ENCODE measurements at places on chromosomes 13 and 19.

GRCh38 chr19:32879741-32880140, 10.2 kb upstream of the SLC7A9 start:
- no peak for DNase-seq

GRCh38 chr19:37845932-37846331, 60.5 kb downstream of the WDR87 start:
- DNase-seq: no peak

GRCh38 chr19:48122421-48122820, 11.8 kb upstream of the PLA2G4C start:
- no peak for DNase-seq

- DNase-seq: peak; percentile 71
Measured at GRCh38 chr13:38350114-38350617, 515 bp downstream of the UFM1 start.

DNA sequence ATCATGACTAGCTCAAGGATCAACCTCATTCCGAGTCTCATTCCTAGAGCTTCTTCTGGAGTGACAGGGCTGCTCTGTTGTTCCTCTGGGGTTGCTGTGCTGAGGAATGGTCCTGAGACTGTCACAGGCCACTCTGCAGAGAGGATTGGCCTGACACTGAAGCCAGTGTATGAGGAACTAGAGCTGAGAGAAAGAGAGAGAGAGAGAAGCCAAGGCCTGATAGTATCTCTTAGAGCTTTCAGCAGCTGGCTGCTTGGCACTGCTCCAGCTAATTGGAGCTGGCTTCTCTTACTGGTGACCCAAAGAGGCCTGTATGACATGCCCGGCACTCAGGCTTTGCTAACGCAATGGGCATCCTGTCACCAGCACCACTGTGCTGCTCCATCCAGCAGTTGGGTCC, 73.4 kb upstream of the FLT1 start:
- peak; percentile 58 for DNase-seq

DNA sequence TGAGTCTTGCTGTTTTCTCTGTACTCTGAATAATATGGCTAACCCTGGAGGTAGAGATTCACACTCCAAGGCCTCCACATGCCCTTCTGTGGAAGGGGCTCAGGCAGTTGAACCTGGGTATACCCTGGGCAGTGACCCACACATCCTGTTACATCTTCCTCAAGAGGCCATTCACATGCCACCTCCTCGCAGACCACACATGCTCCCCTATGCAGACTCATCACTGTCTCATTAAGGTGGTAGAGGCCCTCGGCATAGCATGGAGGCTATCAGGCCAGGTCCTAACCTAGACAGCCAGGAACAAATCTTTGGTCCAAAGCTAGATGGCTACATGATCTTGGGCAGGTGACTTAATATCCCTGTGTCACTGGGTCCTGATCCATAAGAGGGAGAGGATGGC, 363.9 kb upstream of the ZNF507 start:
- DNase-seq: no peak

DNA sequence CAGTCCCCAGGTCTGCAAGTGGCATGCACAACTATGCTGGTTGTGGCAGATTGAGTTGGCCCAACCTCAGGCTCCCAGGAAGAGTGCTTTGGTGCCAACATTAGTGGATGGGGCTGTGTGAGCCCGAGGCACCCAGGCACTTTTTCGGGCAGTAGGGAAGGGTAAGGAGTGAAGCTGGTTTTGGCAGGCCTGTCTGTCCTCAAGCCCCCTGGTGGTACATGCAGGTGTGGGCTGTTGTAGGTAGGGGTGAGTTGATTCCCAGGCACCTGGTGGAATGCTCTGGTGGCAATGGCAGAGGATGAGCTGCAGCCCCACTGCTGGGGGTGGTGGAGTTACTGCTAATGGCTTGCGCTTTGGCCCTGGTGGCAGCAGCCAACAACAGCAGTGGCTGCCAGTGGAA, 723.7 kb upstream of the SLITRK1 start:
- DNase-seq: no peak

- no peak for DNase-seq
Measured at GRCh38 chr19:49544154-49544553, 16.4 kb downstream of the RCN3 start.

- no peak for DNase-seq
Measured at GRCh38 chr19:39553082-39553652, 13.2 kb upstream of the EID2 start.

DNA sequence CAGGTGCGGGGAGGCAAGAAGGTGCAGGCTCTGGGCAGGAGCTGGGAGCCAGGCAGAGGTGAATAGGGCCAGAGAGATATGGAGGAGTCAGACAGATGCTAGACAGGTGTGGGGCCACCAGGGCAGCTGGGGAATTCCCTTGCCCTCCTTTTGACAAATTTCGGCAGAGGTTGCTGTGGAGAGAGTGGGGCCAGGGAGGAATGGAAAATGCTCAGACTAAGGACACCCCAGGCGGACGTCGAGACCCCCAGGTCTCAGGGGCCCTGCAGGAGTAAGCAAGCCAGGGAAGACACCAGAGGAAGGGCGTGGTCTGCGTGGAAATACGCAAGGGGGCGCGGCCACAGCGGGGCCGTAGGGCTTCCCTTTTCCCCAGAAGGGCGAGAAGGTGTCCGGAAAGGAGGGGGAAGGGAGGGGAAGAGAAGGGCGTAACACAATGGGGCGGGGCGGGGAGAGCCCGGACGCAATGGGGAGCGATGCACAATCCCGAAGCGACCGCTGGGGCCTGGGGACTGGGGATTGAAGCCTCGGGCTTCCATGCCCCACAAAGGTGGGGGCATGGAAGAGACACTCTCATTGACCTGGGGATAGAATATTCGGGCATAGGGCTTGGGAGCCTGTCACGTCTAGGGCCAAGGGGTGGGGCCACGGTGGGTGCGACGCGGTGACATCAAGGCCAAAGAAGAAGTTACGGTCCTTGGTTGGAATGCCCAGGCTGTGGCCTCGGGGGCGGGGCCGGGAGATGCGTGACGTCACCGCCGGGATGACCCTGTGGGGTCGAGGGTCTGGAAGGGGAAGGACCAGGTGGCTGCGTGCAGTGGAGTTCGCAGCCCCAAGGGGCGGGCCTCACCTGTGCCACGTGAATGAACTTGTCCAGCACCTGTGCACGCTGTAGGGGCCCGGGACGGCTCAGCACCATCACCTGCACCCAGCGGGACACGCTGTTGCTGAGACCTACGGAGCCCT, 8.2 kb downstream of the RASGRP4 start:
- DNase-seq: no peak

- DNase-seq: no peak
Measured at GRCh38 chr13:45537516-45537915, 72.8 kb downstream of the COG3 start.

GRCh38 chr13:113742000-113742441, 17.0 kb upstream of the TMEM255B start:
- DNase-seq: peak; percentile 12

- DNase-seq: no peak
Measured at GRCh38 chr19:8640402-8641004, 10.1 kb downstream of the NFILZ start.

DNA sequence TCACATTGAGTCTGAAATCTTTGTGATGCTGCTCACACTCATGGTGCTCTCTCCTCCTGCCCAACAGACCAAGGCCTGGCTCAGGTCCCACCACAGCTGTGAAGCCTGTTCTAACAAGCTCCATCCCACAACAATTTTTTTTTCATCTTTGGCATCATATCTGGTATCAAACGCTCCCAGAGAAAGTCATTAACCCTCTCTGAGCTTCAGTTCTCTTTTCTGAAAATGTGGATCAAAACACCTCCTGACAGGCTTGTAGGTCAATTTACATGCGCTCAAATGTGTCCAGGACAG, 224.4 kb downstream of the LACC1 start:
- peak; percentile 47 for DNase-seq

GRCh38 chr19:49718991-49719390, 28.1 kb downstream of the CPT1C start:
- DNase-seq: no peak

GRCh38 chr19:40778706-40779284, 748 bp downstream of the RAB4B start:
- no peak for DNase-seq

GRCh38 chr19:23070353-23071146, 46.3 kb upstream of the ZNF730 start:
- DNase-seq: peak; percentile 62

- no peak for DNase-seq
Measured at GRCh38 chr19:5512715-5513114, 55.0 kb downstream of the TINCR start.

- DNase-seq: peak; percentile 75
Measured at GRCh38 chr13:109816808-109817203, 30.4 kb upstream of the IRS2 start.

- peak; percentile 17 for DNase-seq
Measured at GRCh38 chr13:71866335-71867130, 471 bp downstream of the DACH1 start.

DNA sequence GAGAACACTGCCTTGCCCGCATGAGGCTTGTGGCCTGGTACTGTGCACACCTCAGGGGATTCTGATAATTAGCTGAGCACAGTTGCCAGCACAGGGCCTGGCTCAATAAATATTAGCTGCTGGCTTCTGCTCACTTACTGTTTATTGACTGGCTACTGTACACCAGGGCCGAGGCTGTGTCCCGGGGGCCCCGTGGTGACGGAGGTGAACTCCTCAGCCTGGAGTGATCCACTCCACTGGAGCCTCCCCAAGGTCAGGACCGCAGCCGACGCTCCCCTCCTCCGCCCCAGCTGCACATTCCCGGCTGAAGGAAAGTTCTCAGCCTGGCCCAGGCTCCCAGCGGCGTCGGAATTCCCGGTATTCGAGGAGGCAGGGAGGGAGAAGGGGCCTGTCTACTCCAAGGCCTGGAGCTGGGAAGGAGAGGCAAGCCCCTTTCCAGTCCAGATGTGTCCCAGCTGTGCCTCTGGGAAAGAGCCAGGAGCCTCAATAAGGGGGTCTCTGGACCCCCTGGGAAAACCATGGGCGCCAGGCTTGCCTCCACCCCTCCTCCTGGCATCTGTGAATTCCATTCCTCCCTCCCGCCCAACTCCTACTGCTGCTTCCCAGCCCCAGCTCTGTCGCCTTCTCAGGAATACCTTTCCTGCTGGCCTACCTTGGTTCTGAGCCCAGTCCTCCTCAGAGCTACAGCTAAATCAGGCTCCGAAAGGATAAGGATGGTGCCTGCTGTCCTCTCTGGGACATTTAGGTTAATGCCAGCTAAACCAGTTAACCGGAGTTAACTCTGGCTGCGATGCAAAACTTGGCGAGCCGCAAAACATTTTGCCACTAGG, 7.3 kb downstream of the RPS16 start:
- DNase-seq: peak; percentile 95

- DNase-seq: no peak
Measured at GRCh38 chr19:3094601-3095440, 659 bp downstream of the GNA11 start.

GRCh38 chr19:13629687-13630357, 123.5 kb upstream of the CACNA1A start:
- no peak for DNase-seq

- no peak for DNase-seq
Measured at GRCh38 chr13:83731113-83731512, 151.2 kb downstream of the SLITRK1 start.

DNA sequence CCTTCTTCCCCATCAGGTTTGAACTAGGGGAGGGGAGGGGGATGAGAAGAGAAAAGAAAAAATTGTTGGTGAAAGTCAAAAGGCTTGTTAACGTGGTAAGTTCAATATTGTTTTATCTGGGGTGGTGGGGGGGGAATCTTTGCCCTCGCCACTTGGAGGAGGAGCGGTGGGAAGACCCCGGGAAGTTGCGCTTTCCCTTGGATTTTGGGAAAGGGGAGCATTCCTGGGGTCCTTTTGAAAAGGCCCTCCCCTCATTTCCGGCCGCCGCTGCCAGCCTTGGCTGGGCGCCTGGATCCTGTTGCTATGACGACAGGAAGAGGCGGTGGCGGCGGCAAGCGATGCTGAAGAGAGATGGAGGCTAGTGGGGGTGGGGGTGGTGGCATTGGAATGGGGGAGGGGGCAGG, 4.6 kb upstream of the CACNG8 start:
- DNase-seq: no peak

DNA sequence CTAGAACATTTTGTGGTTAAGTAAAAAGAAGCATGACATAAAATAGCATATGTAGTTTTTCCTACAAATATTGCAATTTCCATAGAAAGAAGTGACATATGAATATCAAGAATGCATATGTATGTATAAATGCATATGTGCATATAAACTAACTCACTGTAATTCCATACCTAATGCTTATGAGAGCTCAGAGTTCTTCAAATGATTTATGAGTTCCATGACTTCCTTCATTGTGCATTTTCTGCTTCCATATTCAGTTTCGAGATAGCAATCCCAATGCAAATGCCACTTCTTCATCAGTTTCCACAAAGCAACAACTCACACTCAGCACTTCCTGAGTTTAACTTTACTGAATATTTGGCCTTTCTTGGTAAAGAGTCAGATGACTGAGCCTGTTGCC, 1744.3 kb upstream of the MIR17HG start:
- DNase-seq: no peak

- no peak for DNase-seq
Measured at GRCh38 chr19:942133-942645, 16.4 kb downstream of the ARID3A start.

DNA sequence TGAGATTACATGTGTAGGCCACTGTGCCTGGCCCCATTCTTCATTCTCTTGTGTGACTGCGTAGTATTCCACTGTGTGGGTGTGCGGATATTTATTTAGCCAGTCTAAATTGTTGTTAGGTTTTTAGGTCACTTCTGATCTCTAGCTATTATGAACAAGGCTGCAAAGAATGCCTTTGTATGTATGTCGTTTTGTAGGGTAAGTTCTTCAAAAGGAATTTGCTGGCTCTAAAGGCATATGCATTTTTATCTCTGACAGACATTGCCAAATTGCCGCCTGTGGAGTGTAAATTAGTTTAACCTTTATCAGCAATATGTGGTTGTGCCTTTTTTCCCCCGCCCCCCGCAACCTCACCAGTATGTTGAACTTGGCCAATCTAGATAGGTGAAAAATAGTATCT, 30.3 kb upstream of the EHD2 start:
- no peak for DNase-seq

DNA sequence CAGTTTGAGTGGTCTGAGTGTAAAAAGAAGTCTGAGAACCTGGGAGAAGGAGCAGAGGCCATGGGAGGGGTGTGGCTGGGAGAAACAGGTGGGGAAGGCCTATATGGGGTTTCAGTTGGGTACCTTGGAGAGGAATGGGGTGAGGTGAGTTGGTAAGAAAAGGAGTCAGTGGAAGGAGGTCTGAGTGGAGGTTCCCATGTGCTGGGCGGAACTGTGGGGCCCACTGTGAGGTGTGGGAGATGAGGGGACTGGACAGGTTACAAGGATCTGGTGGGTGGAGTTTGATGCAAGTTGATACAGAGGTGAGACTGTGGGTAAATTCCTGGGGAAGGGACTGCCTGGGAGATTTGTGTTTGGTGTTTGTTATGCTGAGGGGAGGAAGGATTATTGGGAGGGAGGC, 2.1 kb downstream of the ZNF574 start:
- DNase-seq: no peak

- DNase-seq: no peak
Measured at GRCh38 chr19:46254776-46255175, 25.2 kb downstream of the IGFL1 start.
